Bone marrow (tissue), 2 donors: ENCODE measurements at places on chromosomes 16 and 17.

DNA sequence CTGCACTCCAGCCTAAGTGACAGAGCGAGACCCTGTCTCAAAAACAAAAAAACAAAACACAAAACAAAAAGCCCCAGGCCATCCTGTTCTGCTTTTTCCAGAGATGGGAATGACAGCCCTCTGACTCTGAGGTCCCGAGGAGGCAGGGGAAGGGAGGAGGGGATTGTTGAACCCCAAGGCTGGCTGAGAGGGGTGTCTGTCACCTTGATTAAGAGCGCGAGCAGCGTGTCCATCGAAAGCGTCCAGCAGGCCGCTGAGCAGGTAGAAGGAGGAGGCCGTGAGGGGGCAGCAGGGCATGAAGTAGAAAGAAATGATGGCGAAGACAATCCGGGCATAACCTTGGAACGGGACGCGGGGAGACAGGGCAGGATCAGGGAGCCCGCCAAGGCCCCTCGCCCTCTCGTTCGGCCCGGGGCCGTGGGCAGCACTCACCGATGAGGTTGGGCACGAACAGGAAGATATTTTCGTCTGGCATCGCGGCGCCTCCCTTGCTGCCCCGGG is 593 bp downstream of the CDIPT start:
- no peak for DNase-seq

GRCh38 chr17:34622862-34623623 is 43.7 kb downstream of the TMEM132E start:
- no peak for DNase-seq

GRCh38 chr16:82192665-82193064 is 22.6 kb upstream of the MPHOSPH6 start:
- peak; percentile 75 for DNase-seq

GRCh38 chr16:53689636-53690035 is 14.0 kb downstream of the RPGRIP1L start:
- no peak for DNase-seq

DNA sequence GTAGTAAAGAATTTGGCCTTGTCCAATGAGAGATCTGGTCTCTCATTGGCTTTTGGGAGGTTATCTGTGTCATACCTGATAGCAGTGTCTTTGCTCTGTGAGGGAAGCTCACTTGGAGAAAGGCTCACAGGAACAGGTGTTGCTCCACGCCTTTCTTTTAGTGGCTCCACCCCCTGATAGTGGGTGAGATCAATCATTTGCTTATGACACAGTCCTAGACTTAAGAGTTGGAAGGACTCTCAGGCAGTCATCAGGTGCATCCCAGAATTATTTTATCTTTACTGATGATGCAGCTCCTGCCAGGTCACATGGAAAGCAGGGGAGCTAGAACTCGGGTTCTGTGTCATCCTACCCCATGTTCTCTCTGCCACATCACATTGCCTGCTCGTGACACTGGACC is 59.3 kb downstream of the CENPV start:
- no peak for DNase-seq

- DNase-seq, result no peak
Measured at GRCh38 chr17:70588003-70588402, 418.7 kb downstream of the KCNJ2 start.

DNA sequence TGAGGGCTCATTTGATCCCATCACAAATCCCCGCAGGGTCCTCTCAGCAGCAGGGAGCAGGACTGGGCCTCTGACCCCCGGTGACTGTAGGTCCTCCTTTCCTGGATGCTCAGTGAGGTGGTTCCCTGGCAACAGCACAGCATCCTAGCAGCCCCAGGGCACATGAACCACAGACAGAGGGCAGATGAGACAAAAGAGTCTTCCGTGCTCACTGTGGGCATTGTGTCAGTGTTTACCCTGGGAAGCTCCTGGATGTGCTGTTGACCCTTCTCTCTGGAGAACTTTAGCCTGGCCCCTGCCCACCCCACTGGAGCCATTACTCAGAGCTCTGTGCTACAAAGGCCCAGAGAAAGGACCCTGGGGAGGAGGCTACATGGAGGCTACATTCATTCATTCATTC is 21.7 kb upstream of the TMEM220 start:
- no peak for DNase-seq

DNA sequence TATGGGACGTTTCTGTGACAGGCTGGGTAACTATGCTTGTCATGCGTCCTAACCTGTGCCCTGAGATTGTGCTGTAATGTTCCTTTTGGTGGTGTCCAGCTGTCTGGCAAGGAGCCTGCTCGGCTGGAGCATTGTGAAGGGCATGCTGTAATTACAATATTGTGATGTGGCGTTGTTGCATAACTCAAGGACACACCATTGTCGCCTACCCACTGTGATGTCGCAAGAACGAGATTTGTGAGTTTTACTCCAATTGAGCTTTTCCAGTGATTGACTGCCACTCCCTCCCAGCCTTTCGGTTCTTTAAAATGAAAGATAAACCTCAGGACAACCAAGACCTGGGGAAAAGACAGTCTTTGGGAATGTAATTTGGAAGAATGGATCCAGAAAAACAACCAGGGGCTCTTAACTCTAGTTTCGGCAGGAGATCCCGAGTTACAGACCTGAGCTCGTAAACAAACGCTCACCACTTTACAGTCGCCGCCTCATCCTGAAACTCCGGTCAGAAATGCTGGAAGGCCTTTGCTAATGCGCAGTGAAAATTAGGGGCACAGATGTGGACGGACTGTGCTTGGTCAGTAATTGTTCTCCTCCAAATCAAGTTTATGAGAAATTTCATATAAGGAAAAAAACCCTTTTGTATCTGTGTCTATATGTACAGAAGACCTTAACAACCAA is 1.3 kb downstream of the ZNF750 start:
- no peak for DNase-seq

DNA sequence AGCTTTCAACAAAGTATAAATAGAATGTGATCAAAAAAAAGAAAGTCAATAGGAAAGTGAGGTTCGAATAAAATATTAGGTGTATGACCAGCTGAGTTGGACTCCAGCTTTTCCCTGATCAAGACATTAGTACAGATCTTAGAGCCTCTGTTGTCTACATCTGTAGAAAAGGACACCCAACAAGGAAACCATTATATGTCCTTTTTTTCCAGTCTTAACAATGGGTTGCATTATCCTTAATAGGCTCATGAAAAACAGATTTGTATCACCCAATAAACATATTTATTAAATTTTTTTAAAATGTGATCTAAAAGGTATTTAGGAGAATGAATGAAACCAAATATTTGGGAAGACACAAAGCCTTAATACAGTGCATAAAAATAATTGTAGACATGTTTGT is 18.1 kb downstream of the ABCA6 start:
- no peak for DNase-seq

- DNase-seq, result no peak
Measured at GRCh38 chr16:55530316-55530856, 21.5 kb downstream of the LPCAT2 start.

DNA sequence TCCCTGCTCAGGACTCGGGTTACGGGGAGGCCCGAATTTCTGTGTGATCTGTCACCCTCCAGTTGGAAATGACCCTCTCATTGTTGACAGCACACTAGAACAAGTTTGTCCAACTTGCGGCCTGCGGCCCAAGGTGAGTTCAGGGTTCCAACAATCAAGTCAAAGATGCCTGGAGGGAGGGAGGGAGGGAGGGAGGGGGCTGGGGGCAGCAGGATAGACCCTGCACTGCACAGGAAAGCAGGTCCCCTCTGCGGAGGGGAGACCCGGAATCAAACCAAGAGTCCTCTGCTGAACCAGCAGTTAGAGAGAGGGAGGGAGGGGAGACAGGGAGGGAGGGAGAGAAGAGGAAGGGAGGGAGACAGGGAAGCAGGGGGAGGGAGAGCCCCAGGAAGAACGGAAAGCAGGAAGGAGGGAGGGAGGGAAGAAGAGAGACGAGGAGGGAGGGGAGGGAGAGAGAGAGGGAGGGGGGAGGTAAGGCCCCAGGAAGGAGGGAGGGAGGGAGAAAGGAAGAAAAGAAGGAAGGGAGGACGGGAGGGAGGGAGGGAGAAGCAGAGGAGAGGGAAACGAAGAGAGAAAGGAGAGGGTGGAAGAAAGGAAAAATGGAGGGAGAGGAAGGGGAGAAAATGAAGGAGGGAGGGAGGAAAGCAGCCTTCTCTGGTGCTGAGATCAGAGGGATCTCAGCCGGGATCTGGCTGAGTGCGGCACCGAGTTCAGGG is 96.7 kb upstream of the CDH5 start:
- no peak for DNase-seq

GRCh38 chr17:79619636-79620206 is 8.9 kb upstream of the RBFOX3 start:
- DNase-seq, result no peak

DNA sequence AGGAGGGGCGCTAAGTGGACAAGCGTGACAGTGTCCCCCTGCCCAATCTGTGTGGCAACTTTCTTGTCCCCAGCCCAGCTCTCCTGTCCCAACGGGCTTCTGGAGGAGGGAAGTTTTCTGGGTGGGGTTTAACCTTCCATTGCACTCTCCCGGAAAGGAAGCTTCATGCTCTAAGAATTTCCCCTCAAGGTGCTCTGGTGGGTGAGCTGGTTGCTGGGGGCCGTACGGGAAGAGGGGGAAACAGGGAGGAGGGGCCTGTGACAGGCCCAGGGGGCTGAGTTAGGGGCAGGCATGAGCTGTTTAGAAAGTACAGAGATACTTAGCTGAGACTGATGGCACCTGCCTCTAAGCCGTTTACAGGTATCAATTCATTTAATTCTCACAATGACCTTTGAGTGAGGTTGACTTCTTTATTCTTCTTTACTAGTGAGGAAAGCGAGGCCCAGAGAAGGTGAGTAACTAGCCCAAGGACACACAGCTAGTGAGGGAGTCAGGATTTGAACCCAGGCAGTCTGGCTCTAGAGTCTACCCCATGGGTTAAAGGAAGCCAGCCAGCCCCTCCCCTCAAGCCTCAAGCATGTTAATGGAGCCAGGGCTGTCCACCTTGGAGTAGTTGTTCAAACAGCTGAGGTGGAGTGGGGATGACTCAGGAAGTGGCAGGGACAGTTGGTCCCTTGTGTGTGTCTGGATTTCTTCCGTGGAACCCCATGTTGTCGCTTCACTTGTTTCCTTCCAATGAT is 18.9 kb downstream of the ADGRG1 start:
- DNase-seq, result no peak
